BJ (cell line): ENCODE measurements at places on chromosomes 5 and 9.

GRCh38 chr5:94595281-94595840, 23.0 kb downstream of the KIAA0825 start:
- no peak for DNase-seq

DNA sequence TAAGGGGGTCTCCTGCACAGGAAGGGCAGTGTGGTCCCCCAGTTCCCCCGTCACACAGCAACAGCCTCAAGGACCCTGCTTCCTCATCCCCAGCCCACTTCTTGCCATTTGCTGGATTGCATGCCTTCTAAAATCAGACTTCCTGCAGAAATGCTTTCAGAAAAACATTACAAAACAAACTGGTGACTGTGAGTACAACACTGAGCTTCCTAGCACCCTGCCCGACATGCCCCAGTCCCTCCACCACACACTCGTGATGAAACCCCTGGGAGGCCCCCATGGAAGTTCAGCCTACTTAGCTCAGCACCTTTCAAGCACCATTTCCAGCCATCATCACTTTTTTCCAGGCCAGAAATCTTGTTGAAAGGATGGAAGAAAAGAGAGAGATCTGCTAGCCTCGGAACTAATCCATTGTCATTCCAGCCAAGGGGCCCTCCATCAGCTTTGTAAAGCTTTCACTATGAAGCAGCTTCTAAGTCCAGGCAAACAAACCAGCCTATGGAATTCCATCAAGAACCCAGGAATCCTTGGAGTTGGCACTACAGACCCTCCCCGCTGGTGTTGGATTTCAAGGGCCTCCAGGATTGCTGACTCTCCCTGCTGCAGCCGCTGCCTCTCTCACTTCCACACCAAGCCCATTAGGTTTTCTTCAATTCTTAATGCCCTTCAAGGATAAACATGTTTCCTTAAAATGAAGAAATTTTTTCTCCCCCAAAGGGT, 114.6 kb downstream of the C5orf15 start:
- DNase-seq: no peak

DNA sequence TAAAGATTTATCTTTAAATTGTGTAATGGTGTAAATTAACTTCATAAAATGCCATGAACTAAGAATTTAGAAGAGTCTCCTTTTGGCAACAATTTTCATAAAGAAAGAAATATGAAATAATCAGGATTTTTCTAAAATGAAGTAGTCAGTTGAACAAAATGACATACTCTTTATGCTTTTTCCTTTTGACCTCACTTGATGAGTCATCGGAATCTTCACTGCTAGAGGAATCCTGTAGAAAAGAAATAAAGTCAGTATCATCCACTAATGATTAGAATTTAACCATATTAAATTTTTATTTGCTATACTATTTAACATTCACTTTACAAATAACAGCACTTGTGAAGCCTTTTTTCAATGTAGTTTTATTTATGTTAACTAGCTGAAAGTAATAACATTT, 26.1 kb downstream of the CHD1 start:
- DNase-seq: no peak

GRCh38 chr5:178454303-178454702, 135.9 kb downstream of the COL23A1 start:
- no peak for DNase-seq

GRCh38 chr9:136902259-136902821, 16.0 kb downstream of the TRAF2 start:
- DNase-seq: no peak

GRCh38 chr5:775961-776861, 8.3 kb downstream of the ZDHHC11B start:
- no peak for DNase-seq

GRCh38 chr5:65076251-65076869, 307.6 kb downstream of the CWC27 start:
- DNase-seq: no peak

GRCh38 chr5:33711094-33711679, 180.6 kb downstream of the ADAMTS12 start:
- no peak for DNase-seq

DNA sequence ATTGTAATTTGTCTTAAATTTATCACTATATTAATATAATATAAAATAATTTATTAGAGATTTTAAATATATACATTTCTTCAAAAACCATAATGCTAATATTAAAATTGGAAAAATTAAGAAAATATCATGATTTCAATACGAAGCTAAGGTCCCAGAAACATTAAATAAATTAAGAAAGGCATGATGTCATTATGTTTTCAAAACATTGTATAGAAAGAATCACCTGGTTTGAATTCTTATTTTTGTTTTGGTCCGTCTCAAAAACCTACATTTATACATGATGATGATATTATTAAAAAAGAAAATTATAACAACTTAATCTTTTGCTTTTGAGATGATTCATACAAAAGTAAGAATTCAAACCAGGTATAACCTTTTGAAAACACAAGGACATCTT, 8.2 kb upstream of the EDIL3 start:
- no peak for DNase-seq
